Activated CD8-positive, alpha-beta T cell treated with anti-CD3 and anti-CD28 coated beads, Interleukin-2, amount 10 ng/mL, durations not matched to agents 7 days and 5 days (primary cell): ENCODE measurements at places on chromosomes 11 and 22. TPM values are rescaled to one million over a fixed set of nuclear protein-coding genes. Genes with fewer than 3 reads are reported as not detected.

- H3K27me3 ChIP-seq, result no peaks in the 10 kb centered on the region
- no peaks in the 10 kb centered on the region for H3K4me1 ChIP-seq
- no peaks in the 10 kb centered on the region for H3K36me3 ChIP-seq
These were observed 72.0 kb downstream of the ARHGAP42 start for GRCh38 chr11:100759106-100759505.

DNA sequence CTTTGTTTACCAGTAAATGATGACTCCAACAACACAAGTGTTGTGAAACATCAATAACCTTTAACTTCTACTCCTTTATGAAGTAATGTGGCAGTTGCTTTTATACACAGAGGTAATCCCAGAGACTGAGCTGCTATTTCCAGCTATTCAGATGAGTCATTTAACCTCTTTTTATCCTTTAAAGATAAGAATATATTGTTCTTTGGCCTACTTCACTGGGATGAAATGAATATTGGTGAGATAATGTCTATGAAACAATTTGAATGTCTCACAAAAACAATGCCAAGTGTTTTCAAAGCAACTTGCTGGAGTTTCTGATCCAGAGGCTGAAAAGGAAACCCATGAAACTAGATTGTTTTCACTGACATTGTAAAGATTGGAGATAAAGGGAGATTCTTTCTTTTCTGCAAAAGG, 564.4 kb upstream of the LUZP2 start:
- H3K4me1 ChIP-seq, result no peaks in the 10 kb centered on the region
- no peak overlapping the region for H3K27ac ChIP-seq
- no peaks in the 10 kb centered on the region for H3K36me3 ChIP-seq
- H3K4me3 ChIP-seq, result no peak overlapping the region
- no peaks in the 10 kb centered on the region for H3K27me3 ChIP-seq
- DNase-seq, result no peak

- H3K36me3 ChIP-seq, result no peaks in the 10 kb centered on the region
- H3K27ac ChIP-seq, result no peak overlapping the region
These were observed 151.3 kb downstream of the APOL5 start for GRCh38 chr22:35868938-35869337.

DNA sequence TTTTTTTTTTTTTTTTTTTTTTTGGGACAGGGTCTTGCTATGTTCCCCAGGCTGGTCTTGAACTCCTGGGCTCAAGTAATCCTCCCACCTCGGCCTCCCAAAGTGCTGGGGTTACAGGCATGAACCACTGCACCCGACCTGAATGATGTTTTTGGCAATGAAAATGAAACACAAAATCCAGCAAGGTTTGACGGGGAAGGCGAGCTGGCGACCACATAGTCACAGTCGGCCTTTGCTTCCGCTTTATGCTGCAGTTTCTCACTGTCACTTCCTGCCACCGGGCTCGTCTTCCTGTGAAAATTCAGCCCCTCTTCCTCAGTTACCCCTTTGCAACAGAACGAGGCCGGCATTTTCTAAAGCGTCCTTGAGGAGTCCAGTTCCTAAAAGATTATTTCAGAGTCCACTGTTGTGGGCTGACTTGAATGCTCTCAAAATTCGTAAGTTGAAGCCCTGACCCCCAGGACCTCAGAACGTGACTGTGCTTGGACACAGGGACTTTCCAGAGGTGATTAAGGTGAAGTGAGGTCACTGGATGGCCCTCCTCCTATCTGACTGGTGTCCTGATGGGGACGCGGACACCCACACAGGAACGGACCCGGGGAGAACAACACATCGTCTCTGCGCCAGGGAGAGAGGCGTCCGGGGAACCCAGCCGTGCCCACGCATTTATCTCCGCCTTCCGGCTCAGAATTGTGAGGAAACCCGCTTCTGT, 2.9 kb upstream of the BID start:
- H3K36me3 ChIP-seq, result peaks cover 24% of the 10 kb centered on the region
- H3K27me3 ChIP-seq, result peaks cover 7% of the 10 kb centered on the region
- peaks cover 80% of the 10 kb centered on the region for H3K4me1 ChIP-seq
- peak overlapping the region; percentile 98 for H3K27ac ChIP-seq
- H3K4me3 ChIP-seq, result peak overlapping the region; percentile 90
- DNase-seq, result peak; percentile 88

DNA sequence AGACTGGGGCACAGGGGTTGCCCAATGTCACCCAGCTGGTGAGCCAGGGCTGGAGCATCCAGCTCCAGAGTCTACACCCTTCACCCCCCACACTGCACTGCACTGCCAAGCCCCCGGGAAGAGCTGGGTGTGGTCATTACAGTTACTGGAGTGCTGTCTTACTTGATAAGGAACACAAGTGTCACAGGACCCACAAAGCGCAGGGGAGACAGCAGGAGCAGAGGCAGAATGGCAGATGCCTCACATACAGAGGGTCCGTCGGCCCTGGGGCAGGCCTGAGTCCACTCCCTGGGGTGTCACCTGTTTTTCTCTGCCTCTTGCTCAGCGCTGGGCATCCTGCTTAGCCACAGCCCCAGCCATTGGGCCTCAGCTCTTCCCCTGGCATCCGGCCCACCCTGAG, 7.7 kb downstream of the IL2RB start:
- H3K27me3 ChIP-seq, result no peaks in the 10 kb centered on the region
- no peak overlapping the region for H3K27ac ChIP-seq
- peaks cover 77% of the 10 kb centered on the region for H3K4me1 ChIP-seq

ABTB2 gene
- total RNA-seq, result 0.97 TPM

SYT13 gene
- not detected for total RNA-seq

SORL1 gene
- 98.9 TPM for total RNA-seq

SPON1 gene
- 0.42 TPM for total RNA-seq
